ENCODE measurements at places on chromosomes 7 and 10.

GRCh38 chr10:57168611-57169240 lies 807.7 kb upstream of the ZWINT start:
- no peak for DNase-seq

- peak; percentile 32 for DNase-seq
Measured at GRCh38 chr7:35985126-35985754, 167.8 kb upstream of the EEPD1 start.

- no peak for DNase-seq
Measured at GRCh38 chr7:43592326-43592725, 9.4 kb downstream of the STK17A start.

GRCh38 chr10:43199684-43200537 lies 61.7 kb downstream of the CSGALNACT2 start:
- no peak for DNase-seq

DNA sequence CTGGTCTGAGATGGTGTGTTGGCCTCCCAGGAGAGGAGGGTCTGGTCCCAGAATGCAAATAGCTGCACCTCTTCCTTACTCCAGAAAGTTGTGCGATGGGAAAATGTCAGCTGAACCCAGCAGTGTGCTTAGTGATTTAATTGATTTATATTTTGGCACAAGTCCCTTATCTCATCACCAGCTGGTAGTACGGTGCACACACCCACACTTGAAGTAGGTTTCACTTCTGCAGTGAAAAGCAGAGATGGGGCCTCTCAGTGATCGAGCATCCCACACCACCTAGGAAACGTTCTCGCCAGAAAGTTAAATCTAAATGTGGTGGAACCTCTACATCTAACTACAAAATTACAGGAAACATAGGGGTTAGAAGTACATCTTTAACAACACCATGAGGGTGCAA lies 80.4 kb downstream of the UBE3C start:
- DNase-seq = no peak

DNA sequence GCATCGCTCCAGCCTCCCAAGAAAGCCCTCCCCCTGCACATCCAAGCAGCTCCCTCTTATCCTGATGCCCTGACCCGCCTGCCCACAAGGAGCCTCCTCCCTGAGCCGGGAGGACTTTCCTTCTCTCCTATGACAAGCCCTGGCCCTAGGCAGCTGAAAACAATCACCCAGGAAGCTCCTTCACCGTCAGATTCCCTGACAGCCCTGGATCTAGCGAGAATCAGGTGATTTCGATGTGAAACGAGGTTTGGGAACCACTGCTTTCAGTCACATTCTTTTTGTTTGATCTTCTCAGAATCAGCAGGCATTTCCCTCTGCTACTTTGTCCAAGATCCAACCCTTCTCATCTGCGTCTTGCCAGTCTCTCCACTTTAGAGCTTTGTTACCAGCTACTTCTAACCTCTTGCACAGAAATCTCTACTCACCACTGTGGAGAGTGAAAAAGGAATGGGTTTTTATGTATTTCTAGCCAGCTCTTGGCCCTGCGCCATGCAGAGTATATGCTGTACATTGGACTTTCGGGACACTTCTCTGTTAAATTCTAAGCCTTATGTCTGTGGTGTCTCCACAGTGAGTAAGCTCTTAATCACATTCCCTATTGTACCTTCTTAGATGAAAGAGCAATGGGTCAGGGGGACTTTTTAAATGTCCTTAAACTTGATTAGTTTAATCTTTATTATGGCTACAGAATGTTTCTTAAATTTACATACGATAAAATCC lies 253.2 kb upstream of the C7orf33 start:
- no peak for DNase-seq

DNA sequence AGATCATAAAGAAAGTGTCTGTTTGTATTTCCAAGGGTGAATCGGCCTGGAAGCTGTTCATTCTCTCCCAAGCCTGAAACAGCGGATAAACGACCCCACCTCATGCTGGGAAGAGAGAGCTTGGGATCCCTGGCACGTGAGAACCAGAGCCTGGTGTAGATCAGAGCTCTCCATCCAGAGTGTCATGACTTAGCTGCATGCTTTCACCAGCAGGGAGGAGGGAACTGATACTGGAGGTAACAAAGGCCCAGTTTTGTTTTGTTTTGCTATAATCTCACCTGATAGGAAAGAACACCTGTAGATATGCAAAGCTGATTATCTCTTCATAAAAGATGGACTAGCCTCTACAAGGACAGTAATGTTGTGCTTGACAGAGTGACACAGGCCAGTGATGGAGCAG lies 236.6 kb downstream of the POM121L12 start:
- DNase-seq = no peak

Data from stimulated activated CD8-positive, alpha-beta memory T cell treated with anti-CD3 and anti-CD28 coated beads, Interleukin-4, amount 100 ng/mL, for 1 hour (primary cell).